ENCODE measurements at places on chromosomes 6 and 20.

DNA sequence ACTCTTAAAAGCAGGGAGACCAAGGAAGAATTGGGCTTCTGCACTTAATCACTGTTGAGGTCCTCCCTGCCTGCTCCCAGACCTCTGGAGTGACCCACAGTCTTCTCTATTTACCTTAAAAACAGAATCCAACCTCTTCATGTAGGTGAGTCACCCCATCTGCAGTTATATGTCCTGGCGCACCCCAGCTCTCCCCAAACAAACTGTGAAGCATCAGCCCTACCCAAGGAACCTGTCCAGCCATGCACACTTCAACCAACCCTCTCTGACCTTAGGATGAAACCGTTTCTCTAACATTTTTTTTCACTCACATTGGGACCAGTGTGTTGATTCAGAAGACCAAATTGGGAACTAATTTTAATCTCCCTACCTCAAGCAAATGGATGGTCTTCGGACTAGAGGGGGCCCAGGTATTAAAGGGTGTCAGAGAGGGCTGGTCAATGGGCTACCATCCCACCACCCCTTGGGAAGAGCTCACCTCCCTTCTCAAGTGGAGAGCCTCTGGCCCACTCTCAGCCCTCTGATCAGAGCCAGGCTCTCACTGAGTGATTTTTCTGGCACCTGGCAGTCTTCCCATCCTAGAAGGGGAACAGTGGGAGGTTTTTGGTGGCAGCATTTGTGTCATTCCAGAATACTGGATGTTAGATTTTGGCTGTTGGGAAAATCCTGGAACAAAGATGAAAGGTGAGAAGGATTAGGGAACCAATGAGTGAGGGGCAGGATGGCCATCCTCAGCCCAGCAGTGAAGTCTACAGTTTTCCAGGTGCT lies 203.6 kb downstream of the LRFN2 start:
- no peak for DNase-seq

DNA sequence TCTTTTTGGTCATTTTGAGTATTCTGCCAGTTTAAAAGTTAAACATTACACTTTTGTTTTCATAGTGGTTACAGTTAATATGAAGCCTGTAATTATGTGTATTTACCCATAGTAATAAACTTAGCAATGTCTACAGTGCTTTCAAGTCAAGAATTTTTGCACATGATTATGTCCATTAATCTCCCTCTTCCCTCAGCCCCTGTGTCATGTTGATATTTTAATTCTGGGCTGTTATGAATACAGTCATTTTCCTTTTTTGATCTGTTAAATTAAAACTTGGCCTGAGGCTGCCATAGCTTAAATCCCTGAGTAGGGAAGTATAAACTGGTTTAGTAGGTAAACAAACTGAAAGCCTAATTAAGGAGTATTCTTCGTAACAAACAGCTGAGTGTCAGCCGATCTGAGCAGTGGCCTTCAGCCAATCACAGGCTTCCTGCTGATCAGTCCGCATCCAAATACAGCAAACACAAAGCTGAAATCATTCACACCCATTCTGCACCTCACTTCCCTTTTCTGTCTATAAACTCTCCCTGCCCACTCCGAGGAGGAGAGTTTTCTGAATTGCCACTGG lies 9.5 kb upstream of the SFT2D1 start:
- no peak for DNase-seq

DNA sequence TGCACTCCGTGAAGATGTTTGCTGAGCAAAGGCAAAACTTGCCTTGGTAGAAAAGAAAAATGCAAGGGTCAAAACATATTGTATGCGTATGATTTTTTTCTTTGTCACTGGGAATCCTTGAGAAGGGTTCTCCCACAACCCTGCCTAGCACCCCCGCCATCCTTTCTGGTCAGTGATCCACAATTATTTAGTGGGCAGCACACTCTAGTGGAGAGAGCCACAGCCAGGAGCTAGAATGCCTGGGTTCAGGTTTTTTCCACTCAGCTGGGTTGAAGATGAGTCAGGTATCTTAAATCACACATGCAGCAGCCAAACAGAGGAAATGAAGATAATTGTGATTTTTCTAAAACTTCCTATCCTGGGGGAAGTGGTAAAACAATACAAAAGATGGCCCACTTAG lies 243.1 kb downstream of the PKHD1 start:
- no peak for DNase-seq

DNA sequence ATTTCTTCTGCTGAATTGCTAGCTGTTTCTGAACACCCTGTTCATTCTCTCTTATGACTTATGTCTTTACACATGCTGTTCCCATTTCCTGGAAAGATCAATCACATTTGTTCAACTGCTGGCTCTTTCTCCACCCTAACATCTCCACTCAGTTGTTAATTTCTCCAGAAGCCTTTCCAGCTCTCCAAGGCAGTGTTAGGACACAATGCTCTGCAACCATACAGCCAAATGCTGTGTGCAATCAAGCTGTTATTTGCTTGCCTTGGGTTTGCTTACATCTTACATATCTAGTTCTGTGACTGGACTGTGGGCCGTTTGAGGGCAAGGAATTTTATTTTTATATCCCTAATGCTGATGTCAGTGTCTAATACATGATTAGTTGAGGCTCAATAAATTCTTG lies 24.2 kb upstream of the CITED2 start:
- DNase-seq: no peak

- no peak for DNase-seq
Measured at GRCh38 chr20:6212903-6213302, 90.1 kb upstream of the FERMT1 start.

DNA sequence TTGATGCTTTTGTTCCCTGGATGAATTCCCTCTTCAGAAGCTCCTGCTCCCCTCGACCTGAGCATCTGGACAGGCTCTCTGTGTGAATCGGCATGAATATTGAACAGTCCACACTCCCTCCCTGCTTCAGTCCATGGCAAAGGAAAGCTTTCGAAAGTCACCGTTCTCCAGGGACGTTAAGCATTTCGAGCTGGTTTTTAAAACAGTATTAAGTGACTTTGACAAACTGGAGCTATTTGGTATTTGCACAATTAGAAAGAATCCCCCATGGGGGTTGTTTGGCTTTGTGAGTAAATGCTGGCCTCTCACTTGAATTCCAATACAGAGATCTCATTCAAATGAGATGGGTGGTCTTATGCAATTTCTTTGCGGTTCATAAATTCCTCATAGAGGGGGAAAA lies 85.3 kb upstream of the TIAM2 start:
- DNase-seq: no peak

- DNase-seq: peak; percentile 98
Measured at GRCh38 chr6:35731414-35731735, 5.5 kb upstream of the ARMC12 start.

DNA sequence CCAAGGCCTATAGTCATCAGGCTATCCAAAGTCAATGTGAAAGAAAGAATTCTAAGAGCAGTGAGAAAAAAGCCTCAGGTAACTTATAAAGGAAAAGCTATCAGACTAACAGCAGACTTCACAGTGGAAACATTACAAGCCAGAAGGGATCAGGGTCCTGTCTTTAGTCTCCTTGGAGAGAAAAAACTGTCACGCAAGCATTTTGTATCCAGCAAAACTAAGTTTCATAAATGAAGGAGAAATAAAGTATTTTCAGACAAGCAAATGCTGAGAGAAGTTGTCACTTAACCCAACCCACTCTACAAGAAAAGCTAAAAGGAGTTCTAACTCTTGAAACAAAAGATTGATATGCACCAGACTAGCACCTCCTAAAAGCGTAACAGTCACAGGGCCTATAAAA lies 28.1 kb downstream of the CITED2 start:
- no peak for DNase-seq

GRCh38 chr6:47258724-47259347 lies 50.9 kb downstream of the TNFRSF21 start:
- no peak for DNase-seq

GRCh38 chr6:128487746-128488145 lies 32.7 kb downstream of the PTPRK start:
- DNase-seq: no peak

GRCh38 chr6:151940307-151940706 lies 132.8 kb downstream of the ESR1 start:
- DNase-seq: no peak

DNA sequence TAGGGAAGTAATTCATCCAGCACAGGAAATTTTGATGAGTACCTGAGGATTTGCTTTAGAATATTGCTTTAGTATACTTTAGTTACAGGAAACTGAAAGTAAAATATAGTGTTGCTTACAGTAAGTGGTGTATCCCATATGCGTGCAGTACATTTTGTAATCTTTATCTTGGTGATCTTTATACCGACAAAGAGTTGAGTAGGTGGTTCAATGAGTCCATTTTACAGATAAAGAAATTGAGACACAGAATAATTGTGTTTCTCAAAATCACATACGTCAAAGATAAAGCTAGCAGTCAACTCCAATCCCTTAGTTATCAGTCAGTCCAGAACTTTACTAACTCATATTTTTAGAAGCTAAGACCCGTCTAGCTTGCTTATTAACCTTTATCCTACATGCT lies 65.8 kb upstream of the E2F3 start:
- DNase-seq: no peak

DNA sequence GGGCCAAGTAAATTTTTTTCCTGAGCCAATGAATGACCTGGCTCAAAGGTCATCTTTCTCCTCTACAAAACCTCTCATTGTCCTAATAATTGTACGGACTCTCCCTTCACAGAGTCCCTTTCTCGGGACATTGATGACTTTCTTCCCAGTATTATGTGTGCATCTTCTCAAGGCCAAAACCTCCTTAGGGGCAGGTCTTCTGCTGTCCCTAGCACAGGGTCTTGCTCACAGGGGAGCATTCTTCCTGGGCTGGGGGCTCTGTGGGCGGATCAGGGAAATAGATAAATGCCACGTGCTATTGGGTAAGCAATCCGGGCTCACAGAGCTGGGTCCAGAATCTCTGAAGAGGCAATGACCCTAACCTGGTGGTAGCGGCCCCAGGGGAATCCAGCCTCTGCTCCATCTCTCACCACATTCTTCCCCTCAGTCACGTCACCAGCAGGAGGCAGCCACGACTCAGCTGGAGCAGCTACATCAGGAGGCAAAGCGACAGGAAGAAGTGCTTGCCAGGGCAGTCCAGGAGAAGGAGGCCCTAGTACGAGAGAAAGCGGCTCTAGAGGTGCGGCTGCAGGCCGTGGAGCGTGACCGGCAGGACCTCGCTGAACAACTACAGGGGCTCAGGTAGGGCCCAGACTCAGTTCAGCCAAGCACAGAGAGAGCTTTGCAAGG lies 23.5 kb downstream of the CEP250 start:
- DNase-seq: no peak

DNA sequence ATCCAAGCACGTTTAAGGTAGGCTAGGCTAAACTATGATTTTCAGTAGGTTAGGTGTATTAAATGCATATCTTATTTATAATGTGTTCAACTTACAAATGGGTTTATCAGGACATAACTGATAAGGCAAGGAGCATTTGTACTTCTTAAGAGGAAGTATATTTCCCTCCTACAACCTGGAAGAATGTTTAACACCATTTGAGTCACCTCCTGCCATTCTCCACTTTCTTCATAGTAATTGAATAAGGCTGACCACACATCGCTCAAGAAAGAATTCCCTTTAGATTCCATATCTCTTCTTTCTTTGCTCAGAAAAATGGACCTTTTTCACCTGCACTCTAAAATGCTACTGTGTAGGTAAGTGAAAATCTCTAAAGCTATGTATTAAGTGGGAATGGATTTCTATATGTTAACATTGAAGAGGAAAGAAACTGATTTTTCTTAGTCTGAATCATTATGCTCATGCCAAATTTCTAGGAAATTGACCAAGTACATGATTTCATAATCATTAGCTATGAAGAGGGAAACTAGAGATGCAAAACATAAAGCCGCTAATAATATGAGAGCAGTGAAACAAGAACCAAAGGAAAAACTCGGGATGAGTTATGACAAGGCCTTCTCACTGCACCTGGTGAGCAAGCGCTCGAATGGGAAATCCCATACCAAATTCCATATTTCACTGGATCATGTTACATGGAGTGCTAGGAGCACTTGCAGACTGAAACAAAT lies 210.4 kb downstream of the ALDH8A1 start:
- no peak for DNase-seq

DNA sequence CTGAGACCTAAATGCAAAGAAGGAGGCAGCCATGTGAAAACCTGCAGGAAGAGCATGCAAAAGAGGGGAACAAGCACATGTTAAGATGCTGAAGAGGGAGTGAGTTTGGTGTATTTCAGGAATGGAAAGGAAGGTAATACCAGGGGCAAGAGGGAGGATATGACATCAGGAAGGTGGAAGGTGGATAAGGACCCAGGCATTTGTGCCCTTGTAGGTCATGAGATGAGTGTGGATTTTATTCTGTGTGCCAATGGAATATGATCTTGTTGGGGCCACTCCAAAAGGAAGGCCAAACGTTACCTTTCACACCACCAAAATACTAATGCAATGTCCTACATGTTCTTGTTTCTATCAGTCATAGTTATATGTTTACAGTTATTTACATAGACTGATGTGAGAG lies 17.2 kb upstream of the DOK5 start:
- no peak for DNase-seq

DNA sequence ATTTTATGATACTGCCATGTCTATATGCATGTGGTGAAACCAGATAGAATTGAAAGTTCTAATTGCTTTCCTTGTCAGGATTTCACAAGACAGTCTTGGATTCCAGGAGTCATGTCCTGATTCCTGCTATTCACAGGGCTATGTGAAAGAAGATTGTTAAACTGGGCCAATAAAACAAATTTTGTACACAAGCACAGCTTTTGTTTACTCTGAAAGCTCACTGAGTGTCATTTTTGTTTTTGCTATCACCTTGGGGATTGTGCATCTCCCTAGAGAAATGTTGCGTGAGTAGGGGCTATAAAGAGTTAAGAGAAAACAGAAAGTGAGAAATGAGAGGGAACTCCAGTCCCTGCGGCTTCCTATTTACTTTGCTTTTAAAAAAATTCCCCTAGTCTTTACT lies 627.5 kb downstream of the PKHD1 start:
- no peak for DNase-seq

DNA sequence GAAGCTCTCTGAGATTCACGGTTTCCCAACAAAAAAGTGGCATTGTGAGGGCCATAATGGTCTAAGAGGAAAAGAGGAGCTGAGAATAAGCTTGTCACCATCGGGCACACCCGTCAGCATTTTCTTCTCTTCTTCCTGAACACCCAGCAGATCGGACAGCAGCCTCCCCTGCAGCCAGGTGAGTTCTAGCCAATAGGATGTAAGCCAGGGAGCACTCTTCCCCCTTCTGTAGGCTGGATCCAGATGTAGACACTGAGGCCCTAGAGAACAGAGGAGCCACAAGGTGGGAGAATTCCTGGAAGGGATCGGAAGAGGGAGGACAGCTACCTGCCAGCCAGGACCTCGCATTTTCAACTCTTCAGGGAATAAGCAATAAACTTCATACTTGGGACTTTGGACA lies 228.0 kb downstream of the SYNDIG1 start:
- no peak for DNase-seq

GRCh38 chr6:165218829-165219228 lies 90.6 kb downstream of the C6orf118 start:
- no peak for DNase-seq

- DNase-seq: peak; percentile 42
Measured at GRCh38 chr6:116326181-116326671, 44.5 kb upstream of the DSE start.

GRCh38 chr20:56202493-56203077 lies 45.9 kb upstream of the MC3R start:
- no peak for DNase-seq

- peak; percentile 80 for DNase-seq
Measured at GRCh38 chr6:2763345-2763841, 1.8 kb upstream of the WRNIP1 start.
